ENCODE measurements at places on chromosomes 3 and 15. TPM values are rescaled to one million over a fixed set of nuclear protein-coding genes. Genes with fewer than 3 reads are reported as not detected.

The IMPG2 gene
- total RNA-seq: 0.45 TPM

DNA sequence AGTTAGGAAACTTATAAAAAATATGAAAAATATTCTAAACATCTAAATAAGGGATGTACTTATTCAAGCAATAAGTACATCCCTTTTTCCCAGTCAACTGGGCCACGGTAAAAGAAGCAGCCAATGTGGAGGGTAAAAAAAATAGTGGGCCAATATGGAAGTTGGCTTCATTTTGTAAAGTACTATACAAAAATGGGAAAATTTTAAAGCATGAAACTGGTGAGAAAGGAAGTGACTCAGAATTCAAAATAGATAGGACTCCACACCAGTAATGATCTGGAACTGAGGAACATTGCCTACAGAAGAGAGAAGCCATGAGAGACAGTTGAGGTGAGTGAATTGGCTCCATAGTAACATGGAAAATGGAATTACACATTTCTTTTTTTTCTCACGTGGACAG lies 108.9 kb downstream of the FNDC3B start:
- no peak overlapping the region for H3K27ac ChIP-seq
- no peaks in the 10 kb centered on the region for H3K27me3 ChIP-seq
- H3K36me3 ChIP-seq: no peaks in the 10 kb centered on the region
- H3K4me3 ChIP-seq: no peak overlapping the region

- no peak for DNase-seq
- no peaks in the 10 kb centered on the region for H3K4me1 ChIP-seq
- no peak overlapping the region for H3K4me3 ChIP-seq
- H3K27me3 ChIP-seq: peaks cover 29% of the 10 kb centered on the region
- no peaks in the 10 kb centered on the region for H3K36me3 ChIP-seq
Observed at GRCh38 chr3:140931801-140932200, 9.8 kb upstream of the SLC25A36 start.

DNA sequence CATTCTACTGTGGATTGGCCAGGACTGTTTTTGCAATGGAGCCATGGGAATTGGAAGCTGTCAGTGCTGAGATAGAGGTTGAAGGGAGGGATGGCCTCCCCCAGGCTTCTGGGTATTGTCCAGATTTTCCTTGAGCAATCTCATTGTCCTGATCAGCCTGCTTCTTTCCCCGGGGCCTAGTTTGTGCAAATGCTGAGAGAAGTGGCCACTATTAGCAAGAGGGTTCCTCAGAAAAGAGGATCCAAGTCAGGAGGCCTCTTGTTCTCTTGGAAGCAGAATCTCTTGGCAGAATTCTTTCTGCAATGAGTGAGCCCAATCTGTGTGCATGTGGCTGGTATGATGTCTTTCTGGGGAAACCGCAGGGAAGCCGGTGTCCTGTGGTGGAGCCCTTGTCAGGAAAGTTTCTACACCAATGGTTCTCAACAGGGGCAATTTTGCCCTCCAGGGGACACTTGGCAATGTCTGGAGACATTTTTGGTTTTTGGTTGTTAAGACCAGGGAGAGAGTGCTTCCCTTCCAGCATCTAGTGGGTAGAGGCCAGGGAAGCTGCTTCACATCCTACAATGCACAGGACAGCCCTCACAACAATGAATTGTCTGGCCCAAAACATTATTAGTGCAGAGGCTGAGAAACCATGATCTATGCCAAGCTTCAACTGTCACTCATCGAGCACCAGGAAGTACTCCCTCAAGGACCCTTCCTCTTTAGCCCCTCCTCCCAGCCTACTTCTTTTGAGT lies 2.0 kb downstream of the LIPC start:
- DNase-seq: no peak
- no peaks in the 10 kb centered on the region for H3K4me1 ChIP-seq
- no peaks in the 10 kb centered on the region for H3K27me3 ChIP-seq
- no peak overlapping the region for H3K27ac ChIP-seq
- no peak overlapping the region for H3K4me3 ChIP-seq

- H3K4me3 ChIP-seq: no peak overlapping the region
- H3K4me1 ChIP-seq: no peaks in the 10 kb centered on the region
- no peaks in the 10 kb centered on the region for H3K27me3 ChIP-seq
Observed at GRCh38 chr3:131494706-131495105, 8.1 kb downstream of the MRPL3 start.

GRCh38 chr3:195149292-195150030 lies 121.5 kb downstream of the XXYLT1 start:
- H3K4me3 ChIP-seq: peak overlapping the region; percentile 51
- peaks cover 30% of the 10 kb centered on the region for H3K4me1 ChIP-seq
- no peak overlapping the region for H3K27ac ChIP-seq
- H3K27me3 ChIP-seq: no peaks in the 10 kb centered on the region

The TLR9 gene
- 0.17 TPM for total RNA-seq

The EFHB gene
- 1.2 TPM for total RNA-seq

DNA sequence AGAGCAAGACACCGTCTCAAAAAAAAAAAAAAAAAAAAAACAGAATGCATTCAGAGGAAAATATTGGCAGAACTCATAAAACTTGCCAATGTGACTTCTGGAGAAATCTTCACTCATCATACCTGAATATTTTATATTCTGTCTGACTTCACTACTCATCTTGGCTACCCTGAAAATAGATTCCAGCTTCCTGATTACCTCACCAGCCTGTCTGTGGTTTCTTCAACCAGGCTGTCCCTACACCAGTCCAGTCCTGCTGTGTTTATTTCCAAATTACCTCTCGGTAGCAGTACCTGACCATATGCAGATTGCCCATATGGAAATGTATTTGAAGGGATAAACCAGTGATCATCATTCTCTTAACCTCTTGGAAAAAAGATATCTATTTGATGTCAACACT lies 9.3 kb upstream of the P3H2 start:
- no peaks in the 10 kb centered on the region for H3K4me1 ChIP-seq
- no peak overlapping the region for H3K27ac ChIP-seq
- no peak for DNase-seq
- H3K27me3 ChIP-seq: no peaks in the 10 kb centered on the region
- H3K36me3 ChIP-seq: no peaks in the 10 kb centered on the region

The PRSS50 gene
- not detected for total RNA-seq

GRCh38 chr3:132290833-132291232 lies 26.4 kb upstream of the ACP3 start:
- no peak overlapping the region for H3K4me3 ChIP-seq
- H3K36me3 ChIP-seq: no peaks in the 10 kb centered on the region
- H3K27me3 ChIP-seq: peaks cover 5% of the 10 kb centered on the region
- no peak overlapping the region for H3K27ac ChIP-seq
- DNase-seq: no peak

The EPM2AIP1 gene
- total RNA-seq: 27.7 TPM

DNA sequence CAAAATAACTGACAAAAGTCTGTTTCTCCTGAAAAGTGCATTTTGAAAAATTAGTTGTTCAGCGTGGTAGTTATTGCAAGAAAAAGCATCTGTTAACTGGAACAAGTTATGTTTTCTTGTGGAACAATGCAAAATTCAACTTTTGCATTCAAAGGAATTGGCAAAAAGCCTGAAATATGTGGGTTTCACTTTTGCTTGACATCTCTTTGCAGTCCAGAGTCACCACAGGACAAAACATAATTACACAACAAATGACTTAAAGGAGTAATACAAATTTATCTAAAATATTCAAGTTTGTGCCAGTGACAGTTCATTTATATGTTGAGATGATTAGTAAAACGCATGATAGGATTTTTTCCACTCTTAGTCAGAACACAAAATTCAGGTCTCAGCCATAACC lies 96.3 kb upstream of the P2RY1 start:
- H3K4me3 ChIP-seq: no peak overlapping the region
- no peaks in the 10 kb centered on the region for H3K27me3 ChIP-seq
- DNase-seq: no peak
- H3K27ac ChIP-seq: no peak overlapping the region

GRCh38 chr3:38235466-38235865 lies 30.1 kb upstream of the SLC22A13 start:
- no peak overlapping the region for H3K27ac ChIP-seq
- no peak overlapping the region for H3K4me3 ChIP-seq
- DNase-seq: no peak
- H3K36me3 ChIP-seq: peaks cover 60% of the 10 kb centered on the region

The OIP5 gene
- 0.20 TPM for total RNA-seq

The RLBP1 gene
- not detected for total RNA-seq

GRCh38 chr3:45026038-45026437 lies at the start of gene CLEC3B:
Gene CLEC3B, plus strand, starts transcription at chr3:45026303. Its CDS starts 60 bp downstream, at chr3:45026363.
- H3K27me3 ChIP-seq: no peaks in the 10 kb centered on the region
- no peak for DNase-seq
- H3K4me3 ChIP-seq: no peak within 1 kb of the TSS
- peaks cover 7% of the 10 kb centered on the region for H3K4me1 ChIP-seq
- no peaks in the 10 kb centered on the region for H3K36me3 ChIP-seq

The NEK10 gene
- 0.61 TPM for total RNA-seq

The GRK7 gene
- 0.19 TPM for total RNA-seq

DNA sequence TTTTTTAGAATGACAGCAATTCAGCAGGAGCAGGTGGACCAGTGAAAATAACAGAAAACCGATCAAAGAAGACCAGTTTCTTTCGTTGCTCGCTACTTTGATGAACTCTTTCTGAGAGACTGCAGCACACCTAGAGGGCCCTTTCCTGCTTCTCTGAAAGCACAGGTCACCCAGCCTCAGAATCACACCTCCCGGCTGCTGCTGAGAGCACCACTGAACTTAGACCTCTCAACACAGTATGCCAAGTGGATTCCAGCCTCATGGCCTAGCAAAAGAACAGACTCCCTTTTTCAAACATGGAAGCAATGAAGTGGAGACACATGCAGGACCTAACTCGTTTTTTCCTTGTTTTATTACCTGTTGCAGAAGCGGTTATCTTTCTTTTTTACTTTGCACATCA lies 13.9 kb upstream of the APH1B start:
- no peak for DNase-seq
- H3K4me1 ChIP-seq: no peaks in the 10 kb centered on the region
- H3K27ac ChIP-seq: no peak overlapping the region
- no peak overlapping the region for H3K4me3 ChIP-seq
- peaks cover 59% of the 10 kb centered on the region for H3K36me3 ChIP-seq
- H3K27me3 ChIP-seq: no peaks in the 10 kb centered on the region

Data from CD4-positive, alpha-beta T cell (primary cell).